GM12878 (cell line): ENCODE measurements at places on chromosomes 5 and 9.
A peak's percentile ranks its signal among the peaks of the same experiment; 100 is the strongest.

GRCh38 chr5:124262991-124263571, 483.4 kb downstream of the ZNF608 start:
- no peak for DNase-seq

GRCh38 chr5:56763182-56763581, 52.2 kb upstream of the MAP3K1 start:
- no peak for DNase-seq

- DNase-seq: no peak
Observed at GRCh38 chr5:156800929-156801328, 49.2 kb upstream of the PPP1R2B start.

- DNase-seq: no peak
Observed at GRCh38 chr5:59528202-59528862, 365.2 kb downstream of the PDE4D start.

DNA sequence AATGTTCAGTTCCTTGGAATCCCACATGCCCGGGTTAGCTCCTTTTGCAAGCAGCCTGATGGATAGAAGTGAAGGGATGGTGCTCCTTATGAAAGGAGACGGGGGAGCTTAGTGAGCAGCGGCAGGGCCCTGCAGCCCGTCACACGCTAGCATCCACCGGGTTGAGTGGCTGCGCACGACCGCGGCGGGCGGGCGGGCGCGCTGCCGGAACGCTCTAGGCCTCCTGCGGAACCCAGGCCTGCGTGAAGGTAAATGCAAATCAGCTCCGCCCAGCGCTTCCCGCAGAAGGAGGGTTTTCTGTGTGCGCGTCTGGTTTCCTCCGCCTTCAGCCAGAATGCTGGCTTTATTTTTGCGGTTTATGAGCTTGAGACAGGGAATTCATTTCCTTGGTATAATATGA, 19.8 kb downstream of the IL12B start:
- DNase-seq: no peak

DNA sequence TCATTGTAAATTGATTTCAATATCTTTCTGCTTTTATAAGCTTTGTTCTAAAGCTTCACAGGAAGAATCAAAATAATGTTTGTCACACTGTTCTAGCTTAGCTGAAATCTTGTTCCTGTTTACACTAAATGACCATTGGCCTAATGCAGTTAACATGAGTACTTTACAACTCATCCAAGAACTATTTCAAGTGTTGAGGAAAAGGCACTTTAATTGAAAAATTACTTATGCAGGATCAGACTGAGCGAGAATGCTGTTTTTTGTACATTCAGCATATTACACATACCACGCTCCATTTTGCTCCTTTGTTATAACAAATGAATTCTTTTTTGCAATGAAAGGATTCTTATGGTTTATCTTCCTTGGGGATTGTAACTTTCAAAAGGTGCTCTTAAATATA, 22.4 kb upstream of the SMIM15 start:
- DNase-seq: no peak

- no peak for DNase-seq
Observed at GRCh38 chr5:140216478-140217074, 41.6 kb downstream of the CYSTM1 start.

GRCh38 chr5:180127682-180128670, 56.4 kb upstream of the RNF130 start:
- DNase-seq: no peak

GRCh38 chr5:135821061-135821801, 13.2 kb upstream of the SLC25A48 start:
- DNase-seq: no peak

DNA sequence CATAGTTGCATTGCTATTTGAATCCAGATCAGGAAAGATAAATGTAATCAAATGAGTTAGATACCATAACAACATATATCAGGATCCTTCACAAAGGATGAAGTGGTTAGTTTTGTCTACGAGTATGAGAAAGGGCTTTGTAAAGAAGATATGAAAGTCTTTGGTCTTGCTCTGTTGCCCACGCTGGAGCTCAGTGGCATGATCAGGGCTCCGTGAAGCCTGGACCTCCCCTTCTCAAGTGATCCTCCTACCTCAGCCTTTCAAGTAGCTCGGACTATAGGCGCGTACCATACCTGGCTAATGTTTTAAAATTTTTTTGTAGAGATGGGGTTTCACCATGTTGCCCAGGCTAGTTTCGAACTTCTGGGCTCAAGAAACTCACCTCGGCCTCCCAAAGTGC, 1.8 kb downstream of the SMC5 start:
- DNase-seq: peak; percentile 36

- DNase-seq: no peak
Observed at GRCh38 chr5:35862126-35862525, 5.4 kb downstream of the IL7R start.

DNA sequence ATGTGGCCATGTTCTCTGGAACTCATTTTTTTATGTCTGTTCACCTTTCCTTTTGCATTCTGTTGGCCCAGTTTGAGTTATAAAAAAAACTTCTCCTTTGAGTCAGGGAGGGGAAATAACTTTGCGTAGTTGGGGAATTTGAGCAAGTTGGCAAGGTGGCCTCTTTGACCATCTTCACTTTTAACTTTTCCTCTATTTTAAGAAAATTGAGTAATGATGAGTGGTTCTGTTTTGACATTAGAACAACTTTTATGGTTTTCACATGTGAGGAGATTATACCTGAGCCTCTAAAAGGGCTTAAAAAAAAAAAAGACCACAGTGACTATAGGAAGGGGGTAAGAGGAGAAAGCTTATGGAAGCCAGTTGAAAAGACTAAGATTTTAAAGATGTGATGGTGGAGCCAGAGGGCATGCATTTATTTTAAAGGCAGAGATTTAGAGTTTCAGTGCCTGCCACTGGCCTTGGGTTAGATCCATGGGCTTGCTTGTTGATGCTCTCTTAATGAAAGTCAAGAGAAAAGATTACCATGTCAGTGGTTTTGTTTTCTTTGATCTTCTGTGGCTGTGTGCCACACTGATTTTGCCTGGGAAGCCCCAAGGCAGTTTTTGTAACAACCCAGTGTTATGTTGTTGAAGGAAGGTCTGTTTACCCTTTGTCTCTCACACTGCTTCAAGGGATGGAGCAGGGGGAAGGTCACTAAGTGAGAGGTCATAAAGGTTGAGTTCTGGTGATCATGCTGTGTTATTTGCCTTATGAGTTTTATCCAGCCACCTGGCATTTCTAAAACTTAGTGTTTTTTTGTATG, 219.7 kb upstream of the CD180 start:
- DNase-seq: peak; percentile 64

GRCh38 chr9:89739511-89739910, 134.7 kb downstream of the GADD45G start:
- no peak for DNase-seq

GRCh38 chr9:27059907-27060306, 49.1 kb upstream of the TEK start:
- DNase-seq: no peak

GRCh38 chr5:31449174-31449573, 82.7 kb downstream of the DROSHA start:
- no peak for DNase-seq

- DNase-seq: no peak
Observed at GRCh38 chr5:132485641-132486317, 4.8 kb downstream of the IRF1 start.

DNA sequence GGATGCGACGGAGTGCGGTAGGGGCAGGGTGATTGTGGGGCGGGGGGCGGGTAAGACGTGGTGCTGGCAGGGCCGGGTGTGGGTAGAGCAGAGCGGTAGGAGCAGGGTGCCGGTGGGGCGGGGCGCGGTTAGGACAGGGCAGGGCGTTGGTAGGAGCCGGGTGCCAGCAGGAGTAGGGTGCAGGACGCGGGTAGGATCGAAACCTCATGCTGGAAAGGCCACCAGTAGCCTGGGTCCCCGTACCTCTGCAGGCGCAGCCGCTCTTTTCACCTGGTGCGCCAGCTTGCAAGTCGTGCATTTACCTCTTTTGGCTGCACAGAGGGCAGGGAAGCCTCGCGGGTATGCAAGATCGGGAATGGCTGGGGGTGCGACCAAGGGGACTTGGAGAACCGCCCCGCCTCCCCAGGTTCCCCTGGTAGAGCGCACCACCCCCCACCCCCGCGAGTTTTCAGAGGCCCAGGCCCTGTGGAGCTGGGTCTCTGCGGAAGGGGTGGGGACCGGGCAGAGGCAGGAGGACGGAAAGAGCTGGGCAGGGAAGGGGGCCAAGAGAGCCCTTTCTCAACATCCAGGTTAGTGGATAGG, 104.8 kb upstream of the SIMC1 start:
- DNase-seq: no peak

GRCh38 chr5:13921578-13921977, 22.9 kb downstream of the DNAH5 start:
- no peak for DNase-seq
